ENCODE measurements at places on chromosomes 13 and 19. TPM values are rescaled to one million over a fixed set of nuclear protein-coding genes. Genes with fewer than 3 reads are reported as not detected.

The METTL21C gene
- polyA plus RNA-seq = not detected

GRCh38 chr19:10126213-10126639 is 6.5 kb upstream of the EIF3G start:
- DNase-seq = no peak

- DNase-seq = no peak
Observed at GRCh38 chr13:95159458-95159857, 141.8 kb downstream of the ABCC4 start.

DNA sequence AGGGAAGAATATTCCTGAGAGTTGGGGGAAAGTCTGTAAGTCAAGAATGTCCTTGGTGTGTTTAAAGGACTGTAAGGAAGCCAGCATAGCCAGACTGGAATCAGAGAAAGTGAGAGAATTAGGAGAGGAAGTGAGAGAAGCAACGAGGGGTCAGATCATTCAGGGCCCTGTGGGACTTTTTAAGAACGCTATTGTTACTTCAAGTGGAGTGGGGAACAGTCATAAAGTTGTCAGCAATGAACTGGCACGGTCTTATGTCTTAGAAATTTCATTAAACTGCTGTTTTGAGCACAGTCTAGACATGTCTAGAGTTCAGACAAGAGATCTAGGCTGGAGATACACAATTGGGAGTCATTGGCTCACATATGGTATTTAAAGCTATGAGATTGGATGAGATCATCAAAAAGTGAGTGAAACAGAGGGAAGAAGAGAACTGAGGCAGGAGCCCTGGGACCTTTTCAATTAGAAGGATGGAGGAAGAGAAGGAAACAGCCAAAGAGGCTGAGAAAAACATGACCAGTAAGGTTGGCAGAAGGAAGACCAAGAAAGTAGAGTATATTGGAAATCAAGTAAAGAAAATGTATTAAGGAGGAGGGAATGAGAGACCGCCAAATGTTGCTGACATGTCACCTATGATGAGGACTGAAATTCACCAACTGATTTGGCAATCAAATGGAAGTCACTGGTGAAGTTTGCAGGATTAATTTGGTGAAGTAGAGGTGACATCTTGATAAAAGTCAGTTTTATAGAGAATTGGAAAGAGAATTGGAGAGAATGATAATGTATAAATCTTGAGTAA is 263.5 kb downstream of the GPC5 start:
- no peak for DNase-seq

DNA sequence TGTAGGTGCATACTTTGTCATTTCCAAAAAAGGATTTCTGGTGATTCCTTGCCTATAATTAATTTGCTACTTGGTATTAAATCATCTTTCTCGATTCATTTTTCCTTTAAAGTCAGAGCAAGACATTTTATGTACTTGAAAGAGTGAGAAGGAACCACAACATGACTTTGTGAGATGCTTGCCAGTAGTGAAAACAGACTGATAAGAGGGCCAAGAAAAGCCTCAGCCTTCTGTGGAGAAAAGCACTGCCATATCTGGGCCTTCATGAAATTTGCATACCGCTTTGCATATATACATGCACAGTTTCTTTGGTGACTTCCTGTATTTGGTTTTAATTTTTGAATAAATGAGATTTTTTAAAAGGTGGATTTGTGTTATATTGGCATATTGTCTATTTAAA is 128.4 kb downstream of the CDK8 start:
- no peak for DNase-seq

All from CD4-positive, alpha-beta memory T cell (primary cell).